ENCODE measurements at places on chromosomes 2 and 18.

- DNase-seq, result no peak
Observed at GRCh38 chr2:55107436-55107835, 57.2 kb upstream of the RTN4 start.

GRCh38 chr2:152440049-152440448 lies 105.1 kb downstream of the FMNL2 start:
- DNase-seq, result peak; percentile 31

DNA sequence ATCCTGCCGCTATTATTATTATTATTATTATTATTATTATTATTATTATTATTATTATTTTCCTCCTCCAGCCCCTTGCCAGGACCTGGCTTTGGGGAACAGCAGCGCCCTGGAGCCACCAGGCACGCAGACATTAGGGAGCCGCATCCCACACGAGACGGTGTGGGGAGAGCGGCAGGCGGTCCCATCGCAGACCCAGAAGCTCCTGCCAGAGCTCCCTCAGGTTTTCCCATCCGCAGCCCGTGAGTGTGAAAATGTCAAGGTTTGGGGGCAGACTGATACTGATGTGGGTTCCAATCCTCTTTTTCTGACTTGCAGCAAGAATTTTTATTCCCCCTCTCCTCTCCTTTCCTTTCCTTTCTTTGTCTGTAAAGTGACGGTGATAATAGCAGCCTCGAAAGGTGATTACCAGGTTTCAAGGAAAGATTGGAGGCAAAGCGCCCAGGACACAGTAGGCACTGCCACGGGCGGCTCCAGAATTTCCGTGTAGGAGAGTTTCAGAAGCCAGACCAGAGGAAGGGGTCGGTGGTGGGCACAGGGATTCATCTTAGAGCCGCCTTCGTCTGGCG lies 816 bp downstream of the SCTR start:
- DNase-seq, result no peak

DNA sequence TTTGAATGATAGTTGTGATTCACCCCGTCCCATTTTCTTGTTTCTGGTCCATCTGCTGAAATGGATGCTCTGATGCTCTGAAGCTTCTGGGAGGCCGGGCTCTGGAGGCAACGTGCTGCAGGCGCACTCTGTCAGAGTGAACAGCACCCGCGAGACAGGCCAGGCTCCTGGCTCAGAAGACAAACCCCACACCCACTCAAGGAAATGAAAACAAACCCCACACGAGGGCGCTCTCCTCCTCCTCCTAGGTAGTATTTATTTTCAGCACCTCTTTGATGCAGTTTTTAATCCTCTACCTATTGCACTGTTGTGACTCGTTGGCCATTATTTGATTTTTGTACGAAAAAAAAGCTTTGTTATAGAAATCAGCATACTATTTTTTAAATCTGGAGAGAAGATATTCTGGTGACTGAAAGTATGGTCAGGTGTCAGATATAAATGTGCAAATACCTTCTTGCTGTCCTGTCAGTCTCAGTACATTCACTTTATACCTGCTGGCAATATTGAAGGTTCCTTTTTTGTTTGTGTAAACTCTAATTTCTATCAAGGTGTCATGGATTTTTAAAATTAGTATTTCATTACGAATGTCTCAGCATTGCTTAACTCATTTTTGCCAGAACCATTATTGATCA lies 10.3 kb upstream of the CHST10 start:
- DNase-seq, result peak; percentile 57

DNA sequence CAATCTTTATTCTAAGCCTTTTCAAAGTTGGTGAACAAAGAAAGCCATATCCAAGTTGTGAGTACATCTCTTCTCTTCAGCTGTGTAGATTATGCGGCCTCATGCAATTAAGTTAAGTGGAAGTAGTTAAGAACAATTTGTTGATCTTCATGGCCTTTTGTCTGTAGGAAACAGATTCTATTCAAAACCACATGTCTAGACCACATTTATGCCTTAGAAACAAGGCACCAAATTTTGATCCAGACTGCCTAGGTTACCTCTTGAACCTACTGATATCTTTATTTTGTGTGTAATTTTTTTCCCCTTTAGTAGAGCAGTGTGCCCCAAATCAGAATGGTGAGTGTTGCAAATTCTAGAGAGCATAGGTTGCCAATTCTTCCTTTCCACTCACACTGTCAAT lies 101.6 kb upstream of the CERS6 start:
- no peak for DNase-seq

- no peak for DNase-seq
Observed at GRCh38 chr18:5142859-5143258, 54.2 kb downstream of the AKAIN1 start.

DNA sequence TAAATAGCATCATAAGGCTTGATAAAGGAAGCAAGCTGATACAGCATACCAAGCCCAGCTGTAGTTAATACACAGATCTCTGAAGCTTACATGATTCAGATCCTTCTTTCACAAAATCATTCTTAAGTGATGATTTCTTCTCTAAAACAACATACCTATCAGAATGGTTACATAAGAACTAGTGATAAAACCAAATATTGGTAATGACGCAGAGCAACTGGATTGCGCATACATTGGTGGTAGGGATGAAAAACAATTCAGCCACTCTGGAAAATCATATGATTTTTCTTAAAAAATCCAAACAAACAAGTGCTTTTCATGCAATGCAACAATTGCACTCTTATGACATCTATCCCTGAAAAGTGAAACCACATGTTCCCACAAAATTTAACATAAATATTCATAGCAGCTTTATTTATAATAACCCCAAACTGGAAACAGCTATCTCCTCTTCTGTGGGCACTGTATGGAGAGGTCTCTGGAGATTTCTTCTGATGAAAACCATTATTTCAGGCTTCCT lies 153.6 kb upstream of the DSEL start:
- DNase-seq, result peak; percentile 62

GRCh38 chr2:46187112-46187618 lies 110.0 kb upstream of the EPAS1 start:
- DNase-seq, result no peak

DNA sequence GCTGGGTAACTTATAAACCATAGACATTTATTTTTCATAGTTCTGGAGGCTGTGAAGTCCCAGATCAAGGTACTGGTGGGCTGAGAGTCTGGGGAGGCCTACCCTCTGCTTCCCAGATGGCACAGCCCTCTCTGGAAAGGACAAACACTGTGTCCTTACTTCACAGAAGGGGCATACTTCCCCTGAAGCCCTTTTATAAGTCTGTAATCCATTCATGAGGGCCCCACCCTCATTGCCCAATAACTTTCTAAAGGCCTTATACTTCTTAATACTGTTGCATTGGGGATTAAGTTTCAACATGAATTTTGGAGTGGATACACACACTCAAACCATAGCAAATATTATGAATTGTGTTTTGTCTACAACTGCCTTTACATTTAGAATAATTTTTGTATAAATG lies 36.0 kb downstream of the ATIC start:
- no peak for DNase-seq

DNA sequence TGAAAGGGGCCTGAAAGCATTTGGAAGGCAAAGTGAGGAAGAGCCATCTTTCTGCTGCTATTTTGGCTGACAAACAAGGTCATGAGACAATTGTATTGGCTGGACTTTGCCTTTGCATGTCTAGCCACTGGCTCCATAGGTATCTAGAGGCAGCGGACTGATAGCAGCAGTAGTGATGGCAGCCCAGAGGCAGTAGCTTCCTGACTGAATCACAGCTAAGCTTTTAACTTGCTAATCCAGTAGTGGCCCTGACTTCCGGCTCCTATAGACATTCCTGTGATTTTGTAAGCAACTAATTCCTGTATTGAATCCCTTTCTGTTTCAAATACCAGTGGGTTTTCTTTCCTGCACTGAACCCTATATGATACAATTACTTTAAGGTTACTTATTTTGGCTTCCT lies 69.8 kb upstream of the PDE1A start:
- no peak for DNase-seq

GRCh38 chr2:104595576-104595975 lies 258.3 kb upstream of the POU3F3 start:
- DNase-seq, result no peak

- DNase-seq, result peak; percentile 68
Observed at GRCh38 chr2:42367835-42368234, 6.8 kb upstream of the COX7A2L start.

DNA sequence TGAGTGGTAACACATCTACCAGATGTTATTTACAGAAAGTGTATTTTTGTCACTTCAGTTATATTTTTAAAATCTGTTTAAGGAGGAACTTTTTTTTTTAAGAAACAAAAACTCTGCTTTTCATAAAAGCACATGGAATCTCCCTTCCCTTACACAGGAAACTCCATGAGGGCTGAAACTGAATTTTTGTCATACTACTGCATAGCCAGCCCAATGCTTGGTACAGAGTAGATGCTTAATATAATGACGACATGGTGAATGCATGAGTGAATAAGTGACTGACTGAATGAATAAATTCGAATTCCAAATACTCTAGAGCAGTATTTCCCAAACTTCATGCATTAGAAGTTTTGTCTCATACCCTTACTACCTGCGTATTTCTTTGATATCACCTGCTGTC lies 86.5 kb downstream of the ROCK2 start:
- DNase-seq, result no peak

GRCh38 chr18:23528580-23529472 lies 25.5 kb downstream of the RMC1 start:
- no peak for DNase-seq

- DNase-seq, result no peak
Observed at GRCh38 chr2:232537079-232537478, 2.4 kb upstream of the CHRNG start.

- DNase-seq, result no peak
Observed at GRCh38 chr2:101341421-101341820, 32.9 kb upstream of the RNF149 start.

DNA sequence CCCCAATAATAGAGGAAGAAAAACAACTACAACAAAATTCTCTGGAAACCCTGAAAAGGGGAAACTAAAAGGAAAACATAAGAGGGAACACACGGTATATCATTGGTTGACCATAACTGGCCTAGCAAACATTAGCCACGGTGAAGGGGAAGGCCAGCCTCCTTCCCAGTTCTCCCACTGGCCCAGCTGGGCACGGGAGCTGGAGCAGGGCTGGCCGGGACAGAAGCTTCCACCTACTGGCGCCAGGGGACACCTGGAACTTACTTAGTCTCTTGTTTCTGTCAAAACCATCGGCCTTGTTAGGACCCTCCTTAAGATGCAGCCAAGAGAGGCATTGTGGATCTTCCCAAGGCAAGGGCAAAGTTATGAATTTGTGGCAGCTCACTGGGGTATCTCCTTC lies 56.1 kb upstream of the DLGAP1 start:
- no peak for DNase-seq

- DNase-seq, result no peak
Observed at GRCh38 chr2:46351098-46351749, 54.0 kb downstream of the EPAS1 start.

- no peak for DNase-seq
Observed at GRCh38 chr2:160703648-160704585, 210.3 kb upstream of the RBMS1 start.

- peak; percentile 86 for DNase-seq
Observed at GRCh38 chr2:106272216-106272807, 78.2 kb upstream of the UXS1 start.

DNA sequence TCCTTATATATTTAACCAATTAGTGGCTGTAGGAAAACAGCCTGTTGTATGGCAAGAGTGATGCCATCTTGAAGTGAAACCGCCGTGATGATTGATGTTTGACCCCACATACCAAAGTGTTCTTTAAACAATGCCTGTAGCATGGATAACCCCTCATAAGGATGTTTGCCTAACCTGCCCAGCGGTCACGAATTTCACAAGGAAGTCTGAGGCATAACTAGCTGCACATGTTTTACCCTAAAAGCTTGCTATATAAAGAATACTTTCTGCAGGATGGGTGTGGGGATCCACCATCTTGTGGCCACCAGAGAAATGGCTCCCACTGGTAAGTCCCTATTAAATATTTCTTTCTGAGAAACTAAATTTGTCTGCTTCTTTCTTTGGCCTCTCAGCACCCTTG lies 68.7 kb downstream of the ZDBF2 start:
- no peak for DNase-seq

DNA sequence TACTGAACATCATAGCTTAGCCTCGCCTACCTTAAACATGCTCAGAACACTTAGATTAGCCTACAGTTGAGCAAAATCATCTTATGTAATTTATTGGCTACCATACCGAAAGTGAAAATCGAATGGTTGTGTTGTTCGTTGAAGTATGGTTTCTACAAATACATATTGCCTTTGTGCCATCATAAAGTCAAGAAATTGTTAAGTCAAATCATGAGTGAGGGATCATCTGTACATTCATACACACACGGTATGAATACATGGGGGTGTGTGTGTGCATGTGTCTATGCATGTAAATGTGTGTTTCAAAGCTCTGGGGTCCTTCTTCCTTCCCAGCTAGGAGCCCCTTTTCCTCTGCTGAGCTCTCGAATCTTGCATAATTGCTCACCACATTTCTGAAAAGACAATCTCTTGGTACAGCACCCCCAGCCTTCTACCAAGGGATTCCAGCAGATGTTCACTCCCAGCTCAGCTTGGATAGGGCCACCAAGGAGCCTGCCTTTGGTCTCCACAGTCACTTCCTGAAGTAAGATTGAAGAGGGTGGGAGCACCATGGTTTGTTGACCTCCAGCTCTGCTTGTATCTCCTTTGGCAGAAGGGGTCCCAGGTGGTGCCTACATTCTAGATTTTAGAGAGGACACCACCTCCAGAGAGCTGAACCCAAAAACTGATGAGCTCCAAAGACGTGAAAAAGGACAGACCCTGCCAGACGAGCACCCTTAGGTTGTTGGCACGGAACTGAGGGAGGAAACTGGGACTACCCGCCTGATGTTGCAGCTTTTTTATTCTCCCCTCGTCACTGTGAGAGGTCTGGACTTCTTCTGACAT lies 33.2 kb upstream of the CYP1B1 start:
- no peak for DNase-seq

- DNase-seq, result no peak
Observed at GRCh38 chr2:62074233-62074632, 121.7 kb upstream of the B3GNT2 start.

- DNase-seq, result no peak
Observed at GRCh38 chr2:220821683-220822082, 750.4 kb downstream of the EPHA4 start.

- DNase-seq, result no peak
Observed at GRCh38 chr2:2333076-2333475, 2.0 kb upstream of the MYT1L start.

- DNase-seq, result no peak
Observed at GRCh38 chr2:132374961-132375360, 41.6 kb upstream of the GPR39 start.

DNA sequence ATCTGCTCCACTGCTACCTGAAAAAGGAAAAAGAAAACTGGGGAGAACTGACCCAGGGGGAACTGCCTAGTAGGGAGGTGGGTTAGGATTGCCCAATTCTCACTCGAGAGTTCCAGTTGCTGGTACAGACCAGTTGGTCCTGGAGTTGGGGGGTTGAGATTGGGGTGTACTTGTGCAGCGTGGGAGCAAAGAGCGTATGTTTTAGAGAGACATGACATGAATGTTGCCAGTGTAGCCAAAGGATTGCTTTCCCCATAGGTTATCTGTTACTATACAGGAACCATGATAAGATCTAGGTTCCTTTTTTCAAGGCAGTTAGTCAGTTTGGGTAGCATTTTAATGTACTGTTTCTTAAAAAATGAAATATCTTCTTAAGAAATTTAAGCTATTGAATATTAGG lies 68.6 kb downstream of the APLF start:
- DNase-seq, result no peak

GRCh38 chr2:230958820-230959756 lies 34.0 kb upstream of the GPR55 start:
- DNase-seq, result no peak

- DNase-seq, result no peak
Observed at GRCh38 chr18:10168477-10168876, 254.7 kb downstream of the VAPA start.
